ENCODE measurements at places on chromosomes 1 and 21. TPM values are rescaled to one million over a fixed set of nuclear protein-coding genes. Genes with fewer than 3 reads are reported as not detected.
A peak's percentile ranks its signal among the peaks of the same experiment; 100 is the strongest.

CD101 gene
- 0.32 TPM for total RNA-seq

DNA sequence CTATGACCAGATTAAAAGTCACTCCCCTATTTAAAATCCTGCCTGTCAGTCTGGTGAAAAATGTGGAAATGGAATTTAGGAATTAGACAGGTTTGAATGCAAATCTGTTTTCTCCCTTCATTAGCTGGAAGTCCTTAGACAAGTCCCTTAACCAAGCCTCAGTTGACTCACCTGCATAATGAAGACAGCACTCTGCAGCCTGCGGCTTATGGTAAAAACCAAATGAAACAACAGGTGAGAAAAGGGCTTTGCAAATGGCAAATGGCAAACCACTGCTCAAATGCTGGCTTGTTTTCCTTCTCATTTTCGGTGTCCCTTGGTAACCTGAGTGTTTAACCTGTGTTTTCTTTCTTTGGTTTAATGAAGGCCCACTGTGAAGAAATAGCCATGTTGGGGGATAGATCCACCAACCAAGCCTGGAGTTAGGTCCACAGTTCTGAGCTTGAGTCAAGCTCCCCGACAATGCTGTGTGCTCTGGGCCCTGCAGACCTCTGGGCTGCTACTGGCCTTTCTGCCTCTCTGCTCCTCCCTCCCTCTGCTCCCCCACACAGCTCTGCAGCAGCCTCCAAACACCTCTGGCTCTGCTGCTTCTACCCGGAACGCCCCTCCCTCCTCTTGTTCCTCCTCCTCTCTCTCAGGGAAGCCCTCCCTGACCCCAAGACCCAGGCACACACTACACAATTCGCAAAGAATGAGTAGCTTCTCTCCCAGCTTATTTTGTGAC, 641.8 kb downstream of the MATN1 start:
- H3K27ac ChIP-seq, result no peak overlapping the region
- no peaks in the 10 kb centered on the region for H3K36me3 ChIP-seq
- H3K4me3 ChIP-seq, result no peak overlapping the region

- peak overlapping the region; percentile 89 for H3K27ac ChIP-seq
- H3K27me3 ChIP-seq, result no peaks in the 10 kb centered on the region
- no peaks in the 10 kb centered on the region for H3K36me3 ChIP-seq
- no peak for DNase-seq
- H3K4me1 ChIP-seq, result peaks cover 6% of the 10 kb centered on the region
These were observed 898 bp downstream of the C1orf174 start for GRCh38 chr1:3898994-3899753.

DNA sequence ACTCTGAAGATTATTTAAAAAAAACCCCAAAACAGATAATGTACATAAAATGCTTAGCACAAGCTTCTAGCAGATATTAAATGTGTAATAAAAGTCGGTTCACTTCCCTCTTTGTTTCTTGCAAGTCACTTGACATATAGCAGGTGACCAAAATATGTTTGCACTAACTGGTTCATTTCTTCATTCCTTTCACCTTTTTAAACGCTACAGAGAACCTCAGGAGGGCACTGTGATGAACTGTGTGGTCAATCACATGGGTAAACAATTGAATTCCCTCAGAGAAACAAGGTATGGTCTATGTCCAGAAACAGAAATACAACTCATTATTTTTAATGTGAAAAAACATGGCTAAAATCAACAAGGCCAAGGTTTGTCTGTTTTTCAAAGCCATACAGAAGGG, 51.3 kb upstream of the BCL10 start:
- H3K4me1 ChIP-seq, result no peaks in the 10 kb centered on the region
- H3K36me3 ChIP-seq, result no peaks in the 10 kb centered on the region
- H3K4me3 ChIP-seq, result no peak overlapping the region
- no peak for DNase-seq

KHDC4 gene
- 64.2 TPM for total RNA-seq

DNA sequence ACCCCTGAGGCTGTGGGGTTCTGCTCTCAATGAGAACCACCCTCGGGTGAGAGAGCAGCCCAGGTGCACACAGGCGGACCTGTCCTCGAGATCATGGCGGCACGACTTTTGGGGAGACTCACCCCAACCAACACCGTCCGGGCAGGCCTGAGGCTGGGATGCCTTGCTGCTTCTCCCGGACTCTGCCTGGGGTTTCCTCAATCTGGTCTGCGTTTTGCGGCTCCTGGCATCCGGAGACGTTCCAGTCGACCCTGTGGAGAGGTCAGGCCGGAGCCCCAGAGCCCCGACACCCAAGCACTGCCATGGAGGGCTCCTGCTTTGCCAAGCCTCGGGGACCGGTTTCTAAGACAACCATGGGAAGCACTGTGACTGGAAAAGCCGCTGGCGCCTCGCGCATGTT, 3879.7 kb downstream of the SRGAP2C start:
- no peaks in the 10 kb centered on the region for H3K36me3 ChIP-seq
- DNase-seq, result no peak

DNA sequence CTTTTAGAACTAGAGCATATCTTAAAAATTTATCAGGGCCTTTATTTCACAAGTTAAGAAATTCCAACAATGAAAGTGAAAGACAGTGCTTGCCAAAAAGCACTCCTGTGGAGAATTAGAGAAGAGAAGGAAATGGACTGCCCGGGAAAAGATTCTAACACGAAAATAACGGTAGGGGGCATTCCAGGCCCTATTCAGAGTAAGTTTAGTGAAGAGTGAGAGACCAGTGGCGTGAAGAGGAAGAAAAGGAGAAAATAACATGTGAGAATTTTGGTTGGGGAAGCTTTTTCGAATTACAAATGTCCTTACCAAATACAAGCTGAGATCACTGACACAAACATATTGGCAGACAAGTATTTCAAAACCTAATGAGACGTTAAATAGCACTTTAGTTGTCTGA, 38.4 kb upstream of the RBM34 start:
- DNase-seq, result no peak
- no peaks in the 10 kb centered on the region for H3K27me3 ChIP-seq
- no peak overlapping the region for H3K4me3 ChIP-seq
- H3K36me3 ChIP-seq, result peaks cover 6% of the 10 kb centered on the region
- peak overlapping the region; percentile 45 for H3K27ac ChIP-seq
- no peaks in the 10 kb centered on the region for H3K4me1 ChIP-seq

- no peak overlapping the region for H3K4me3 ChIP-seq
- DNase-seq, result no peak
- no peaks in the 10 kb centered on the region for H3K36me3 ChIP-seq
- H3K27me3 ChIP-seq, result no peaks in the 10 kb centered on the region
These were observed 25.5 kb upstream of the GTF2B start for GRCh38 chr1:88916883-88917282.

- no peaks in the 10 kb centered on the region for H3K36me3 ChIP-seq
These were observed 38.2 kb downstream of the MAPKAPK2 start for GRCh38 chr1:206722751-206723461.

COL11A1 gene
- total RNA-seq, result 0.48 TPM

TNFAIP8L2 gene
- total RNA-seq, result 5.6 TPM

ACOT11 gene
- 7.3 TPM for total RNA-seq

DNA sequence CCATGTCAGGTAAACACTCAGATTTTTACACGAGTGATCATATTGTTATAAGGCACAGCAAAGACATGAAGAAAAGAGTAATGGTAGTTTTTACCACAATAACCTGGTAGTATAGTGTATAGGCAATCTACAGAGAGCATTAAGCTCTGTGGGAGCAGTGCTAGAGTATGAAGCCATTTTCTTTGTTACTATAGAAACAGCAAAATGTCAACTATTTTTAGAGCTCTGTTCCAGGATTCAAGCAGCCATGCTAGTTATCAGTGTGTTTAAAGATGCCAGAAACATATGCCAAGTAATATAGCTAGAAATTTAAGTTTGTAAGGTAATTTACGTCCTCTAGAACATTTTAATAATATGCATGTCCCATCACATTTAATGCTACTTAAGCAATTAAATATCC, 77.6 kb upstream of the RGS18 start:
- no peak for DNase-seq
- no peak overlapping the region for H3K4me3 ChIP-seq
- H3K36me3 ChIP-seq, result no peaks in the 10 kb centered on the region
- no peaks in the 10 kb centered on the region for H3K4me1 ChIP-seq
- no peaks in the 10 kb centered on the region for H3K27me3 ChIP-seq

DNA sequence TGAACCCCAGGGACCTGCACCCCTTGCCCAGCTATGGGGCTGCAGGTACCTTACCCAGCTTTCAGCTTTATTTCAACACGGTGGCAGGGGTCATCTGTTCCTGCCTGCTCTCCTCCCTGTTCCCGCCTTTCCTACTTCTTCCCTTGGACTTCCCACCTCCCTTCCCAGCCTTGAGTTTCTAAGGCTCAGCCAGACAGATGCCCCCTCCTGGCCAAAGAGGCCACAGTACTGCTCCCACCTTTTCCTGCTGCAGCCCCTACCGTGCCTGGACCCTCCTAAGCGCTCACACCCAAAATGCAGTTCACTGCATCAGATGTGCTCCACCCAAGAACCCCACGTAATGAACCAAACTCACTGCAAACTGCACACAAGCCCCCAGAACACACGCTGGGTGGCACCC, 7.7 kb downstream of the NOC2L start:
- H3K4me1 ChIP-seq, result no peaks in the 10 kb centered on the region
- H3K27ac ChIP-seq, result no peak overlapping the region
- DNase-seq, result no peak
- H3K4me3 ChIP-seq, result no peak overlapping the region
- no peaks in the 10 kb centered on the region for H3K27me3 ChIP-seq

DNA sequence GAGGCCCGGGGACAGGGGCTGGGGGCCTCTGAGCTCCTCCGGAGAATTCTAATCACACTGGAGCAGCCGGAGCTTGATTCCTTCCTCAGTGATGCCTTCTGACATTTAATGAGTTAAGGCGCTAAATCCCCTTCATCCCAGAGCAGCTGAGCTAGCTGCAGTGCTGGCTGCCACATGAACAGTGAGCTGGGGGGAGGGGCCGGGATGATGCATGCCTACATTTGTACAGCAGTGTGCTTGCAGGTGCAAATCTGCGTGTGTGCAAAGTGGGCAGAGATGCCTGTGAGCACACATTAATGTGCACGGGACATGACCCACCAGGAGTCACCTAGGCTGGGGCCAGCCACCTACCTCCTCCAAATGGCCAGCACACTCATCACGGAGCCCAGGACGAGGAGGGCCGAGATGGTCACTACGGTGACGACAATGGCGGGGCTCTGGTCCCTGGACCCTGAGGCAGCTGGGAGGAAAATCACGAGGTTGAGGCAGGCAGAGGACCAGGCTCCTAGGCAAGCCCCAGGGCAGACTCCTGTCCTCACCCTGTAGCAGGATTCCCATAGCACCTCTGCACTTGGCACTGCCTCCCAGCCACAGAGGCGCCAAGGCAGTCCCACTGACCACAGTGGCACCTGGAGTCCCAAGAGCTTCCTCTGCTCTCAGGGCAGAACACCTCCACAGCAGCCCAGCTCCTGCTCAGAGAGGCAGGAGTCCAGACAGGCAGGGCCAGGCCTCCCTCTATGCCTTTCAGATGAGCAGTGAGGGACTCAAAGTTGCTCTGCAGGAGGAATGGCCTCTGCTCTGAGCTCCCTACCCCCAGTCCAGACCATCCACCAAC, 34.7 kb downstream of the CDCA8 start:
- no peaks in the 10 kb centered on the region for H3K27me3 ChIP-seq
- H3K27ac ChIP-seq, result no peak overlapping the region
- H3K36me3 ChIP-seq, result no peaks in the 10 kb centered on the region
- no peaks in the 10 kb centered on the region for H3K4me1 ChIP-seq
- no peak overlapping the region for H3K4me3 ChIP-seq

DNA sequence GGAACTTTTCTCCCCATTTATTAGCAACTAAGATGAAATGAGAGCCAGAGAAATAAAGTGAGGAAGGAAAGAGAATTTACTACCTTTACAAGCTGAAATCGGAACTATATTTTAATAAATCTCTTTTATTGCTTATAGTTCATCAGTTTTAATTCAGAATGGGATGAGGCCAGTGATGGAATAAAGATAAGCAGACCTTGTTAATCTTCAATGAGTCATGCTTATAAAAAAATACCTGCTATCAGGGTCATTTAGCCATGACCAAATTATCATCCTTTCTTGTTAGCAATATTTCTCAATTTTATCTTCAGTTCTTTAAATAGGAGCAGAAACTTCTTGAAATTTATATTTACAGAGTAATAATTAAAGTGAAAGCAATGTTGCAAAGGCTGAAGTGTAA, 26.1 kb downstream of the RGS4 start:
- H3K4me1 ChIP-seq, result no peaks in the 10 kb centered on the region
- H3K27ac ChIP-seq, result no peak overlapping the region
- no peaks in the 10 kb centered on the region for H3K36me3 ChIP-seq
- DNase-seq, result no peak
- H3K27me3 ChIP-seq, result no peaks in the 10 kb centered on the region

CRYAA gene
- not detected for total RNA-seq

DNA sequence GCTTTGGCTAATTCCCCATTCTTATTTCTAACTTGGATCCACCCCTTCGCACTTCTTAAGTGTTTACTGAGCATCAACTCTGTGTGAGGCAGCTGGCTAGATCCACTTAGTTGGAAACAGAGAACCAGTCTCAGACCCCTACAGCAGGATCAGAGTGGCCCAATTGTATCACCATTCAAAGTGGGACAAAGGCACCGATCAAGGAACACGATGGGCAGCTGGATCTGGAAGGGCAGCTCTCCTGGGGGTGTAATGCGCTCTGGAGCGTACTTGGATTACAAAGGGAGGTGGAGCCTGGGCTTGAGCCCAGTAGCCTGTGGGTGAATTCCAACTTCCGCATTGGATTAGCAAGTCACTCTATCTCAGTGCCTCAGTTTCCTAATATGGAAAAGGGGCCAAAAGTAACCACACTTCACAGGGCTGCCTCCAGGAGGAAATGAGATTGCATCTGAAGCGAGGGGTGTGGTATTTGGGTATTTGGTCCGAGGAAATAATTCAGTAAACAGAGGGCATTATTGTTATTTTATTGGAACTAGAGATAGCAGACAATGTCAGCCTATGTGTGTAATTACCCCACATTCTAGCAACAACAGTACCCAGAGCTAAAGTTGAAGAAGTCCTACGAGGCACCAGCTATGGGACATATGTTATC, 11.9 kb downstream of the ECE1 start:
- peak overlapping the region; percentile 81 for H3K27ac ChIP-seq
- peak overlapping the region; percentile 2 for H3K4me3 ChIP-seq
- no peak for DNase-seq
- peaks cover 11% of the 10 kb centered on the region for H3K4me1 ChIP-seq

C1QTNF12 gene
- total RNA-seq, result not detected

- no peaks in the 10 kb centered on the region for H3K27me3 ChIP-seq
- no peak for DNase-seq
- no peak overlapping the region for H3K27ac ChIP-seq
- no peaks in the 10 kb centered on the region for H3K4me1 ChIP-seq
- H3K4me3 ChIP-seq, result no peak overlapping the region
These were observed 128.9 kb upstream of the SGIP1 start for GRCh38 chr1:66405061-66405460.
